Dorsolateral prefrontal cortex (tissue), 122 donors: ENCODE measurements at places on chromosomes 7 and 10.

- no peak for DNase-seq
These were observed 8.7 kb downstream of the SMC3 start for GRCh38 chr10:110576220-110576619.

GRCh38 chr7:27165089-27165995 lies at the start of gene HOXA9:
TSS of gene HOXA9 (minus strand) at chr7:27165537. CDS start at chr7:27165457, 80 bp downstream.
- no peak for DNase-seq

DNA sequence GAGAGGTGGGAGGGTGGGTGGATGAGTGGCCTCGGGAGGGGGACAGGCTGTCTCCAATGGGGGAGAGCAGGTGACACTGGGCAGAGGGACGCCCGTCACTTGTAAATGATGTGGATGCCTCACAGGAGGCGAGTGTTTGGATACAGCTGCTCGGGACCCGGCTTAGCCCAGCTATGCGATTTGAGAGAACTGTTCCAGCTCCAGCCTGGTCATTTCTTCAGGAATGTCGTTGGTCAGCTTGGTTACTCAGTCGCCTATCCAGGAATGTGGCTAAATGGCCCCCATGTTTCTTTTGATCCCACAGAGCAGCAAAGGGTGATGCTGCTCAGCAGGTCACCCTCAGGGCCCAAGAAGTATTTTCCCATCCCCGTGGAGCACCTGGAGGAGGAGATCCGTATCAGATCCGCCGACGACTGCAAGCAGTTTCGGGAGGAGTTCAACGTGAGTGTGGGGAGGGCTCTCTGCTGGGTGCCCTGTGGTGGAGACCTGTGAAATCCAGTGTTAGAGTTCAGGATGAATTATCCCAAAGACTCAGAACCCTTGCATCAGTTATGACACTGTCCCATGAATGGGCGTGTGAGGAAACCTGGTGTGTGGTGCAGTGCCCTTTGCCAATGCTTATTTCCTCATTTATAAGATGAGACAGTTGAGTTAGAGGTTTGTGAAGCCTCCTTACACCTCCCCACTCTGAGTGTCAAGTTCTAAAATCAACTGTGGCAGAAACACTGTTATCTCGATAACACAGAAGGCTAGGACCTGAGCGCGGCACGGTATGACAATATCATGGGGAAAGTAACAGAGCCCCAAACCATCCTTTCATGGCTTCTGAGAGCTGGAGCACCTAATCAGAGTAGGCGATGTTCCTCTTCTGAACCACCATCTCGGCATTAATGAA lies 76.8 kb downstream of the MKI67 start:
- no peak for DNase-seq

DNA sequence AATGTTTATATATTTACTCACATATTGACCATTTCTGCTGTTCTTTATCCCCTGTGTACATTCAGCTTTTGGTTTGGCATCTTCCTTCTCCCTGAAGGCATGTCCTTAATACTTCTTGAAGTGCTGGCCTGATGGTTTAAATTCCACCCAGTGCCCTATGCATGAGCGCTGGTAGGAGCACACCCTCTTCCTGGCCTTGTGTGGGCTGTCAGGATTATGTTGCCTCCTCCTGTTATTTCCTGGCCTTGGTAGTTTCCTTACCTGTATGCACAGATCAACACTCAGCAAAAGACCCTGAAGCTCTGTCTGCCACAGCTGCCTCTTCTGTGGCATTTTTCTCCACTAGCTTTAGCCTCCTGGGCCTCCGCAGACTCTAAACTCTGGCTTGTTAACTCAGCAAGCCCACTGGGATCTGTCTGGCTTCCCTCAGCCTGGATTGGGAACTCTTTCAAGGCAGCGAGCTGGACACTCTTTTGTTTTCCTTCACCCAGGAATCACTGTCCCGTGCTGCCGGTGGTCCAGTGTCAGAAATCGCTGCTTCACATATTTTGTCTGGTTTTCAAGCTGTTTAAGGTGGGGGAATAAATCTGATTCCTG lies 595.2 kb downstream of the SDK1 start:
- DNase-seq, result no peak

- DNase-seq, result peak; percentile 51
These were observed 11.7 kb upstream of the CALML3 start for GRCh38 chr10:5512881-5513612.

DNA sequence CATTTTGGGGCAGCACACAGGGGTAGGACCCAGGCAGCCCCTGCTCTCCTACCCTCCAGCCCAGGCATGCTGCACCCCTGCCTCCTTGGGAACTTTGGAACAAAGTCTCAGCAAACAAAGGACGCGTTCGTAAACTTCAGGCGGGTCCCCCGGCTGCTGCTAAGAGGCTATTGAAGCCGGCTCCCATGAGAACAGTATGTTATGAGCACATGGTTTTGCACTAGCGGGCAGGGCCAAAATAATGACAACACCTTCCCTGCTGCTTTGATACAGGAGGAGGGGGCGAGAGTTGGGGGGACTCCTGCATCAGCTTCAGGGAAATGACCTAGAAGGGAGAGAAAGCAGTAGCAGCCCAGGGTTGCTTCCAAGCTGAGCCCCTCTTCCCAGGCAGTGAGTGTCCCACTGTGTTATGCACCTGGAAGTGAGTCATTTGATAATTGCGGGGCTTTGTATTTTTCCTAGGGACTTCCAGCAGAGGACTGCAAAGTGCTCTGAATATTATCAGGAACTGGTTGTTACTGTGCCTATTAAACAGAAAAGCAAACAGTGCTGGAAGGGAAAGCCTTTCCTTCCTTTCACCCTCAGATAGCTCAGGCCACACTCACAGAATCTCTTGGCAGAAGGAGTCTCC lies 6.9 kb downstream of the ITPRIP start:
- no peak for DNase-seq
